Fibroblast of lung (primary cell): ENCODE measurements at places on chromosomes 3 and 15. TPM values are rescaled to one million over a fixed set of nuclear protein-coding genes. Genes with fewer than 3 reads are reported as not detected.

The FOXL2 gene
- 0.02 and 0.03 TPM in 2 replicates for polyA plus RNA-seq

The ALDH1A3 gene
- 4.2 and 9.8 TPM in 2 replicates for polyA plus RNA-seq

The FAIM gene
- polyA plus RNA-seq: 10.5 and 11.7 TPM in 2 replicates

The SLC30A4 gene
- polyA plus RNA-seq: 5.5 and 6.7 TPM in 2 replicates

The CHRNA3 gene
- polyA plus RNA-seq: not detected in 2 replicates

The MUSTN1 gene
- polyA plus RNA-seq: 3.2 TPM in 1 of 2 replicates, not detected in the other

DNA sequence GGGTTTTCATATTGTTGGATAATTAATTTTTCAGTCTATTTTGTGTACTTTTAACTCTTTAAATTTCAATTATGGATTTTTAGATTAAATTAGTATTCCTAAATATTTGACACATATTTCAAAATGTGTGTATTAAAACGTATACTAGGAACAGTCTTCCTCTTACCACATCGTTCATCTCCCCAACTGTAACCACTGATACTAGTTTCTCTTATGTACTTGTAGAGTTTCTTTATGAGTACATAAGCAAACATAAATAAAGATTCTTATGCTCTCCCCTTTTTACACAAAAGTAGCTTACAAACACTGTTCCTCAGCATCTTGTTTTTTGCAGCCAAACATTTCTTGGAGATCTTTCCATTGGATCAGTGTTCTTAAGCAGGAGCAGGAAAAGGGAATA, 45.9 kb downstream of the CMSS1 start:
- no peak for DNase-seq

DNA sequence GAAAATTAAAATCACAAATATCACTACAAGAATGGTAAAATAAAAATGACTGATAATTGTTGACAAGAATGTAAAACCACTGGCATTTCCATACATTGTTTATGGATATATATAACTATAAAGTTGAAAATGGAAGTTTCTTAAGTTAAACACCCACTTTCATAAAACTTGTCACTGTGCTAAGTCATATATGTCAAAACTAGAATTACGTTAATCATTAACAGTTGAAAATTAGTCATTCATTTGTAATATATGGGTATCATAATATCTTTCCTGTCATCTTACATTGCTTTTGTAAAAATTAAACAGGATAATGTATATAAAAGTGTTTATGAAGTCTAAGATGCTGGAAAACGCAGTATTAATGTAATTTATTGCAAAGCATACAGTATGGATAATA, 1398.6 kb upstream of the ALCAM start:
- no peak for DNase-seq

- DNase-seq: no peak
Observed at GRCh38 chr15:74403588-74403919, 30.2 kb downstream of the SEMA7A start.

DNA sequence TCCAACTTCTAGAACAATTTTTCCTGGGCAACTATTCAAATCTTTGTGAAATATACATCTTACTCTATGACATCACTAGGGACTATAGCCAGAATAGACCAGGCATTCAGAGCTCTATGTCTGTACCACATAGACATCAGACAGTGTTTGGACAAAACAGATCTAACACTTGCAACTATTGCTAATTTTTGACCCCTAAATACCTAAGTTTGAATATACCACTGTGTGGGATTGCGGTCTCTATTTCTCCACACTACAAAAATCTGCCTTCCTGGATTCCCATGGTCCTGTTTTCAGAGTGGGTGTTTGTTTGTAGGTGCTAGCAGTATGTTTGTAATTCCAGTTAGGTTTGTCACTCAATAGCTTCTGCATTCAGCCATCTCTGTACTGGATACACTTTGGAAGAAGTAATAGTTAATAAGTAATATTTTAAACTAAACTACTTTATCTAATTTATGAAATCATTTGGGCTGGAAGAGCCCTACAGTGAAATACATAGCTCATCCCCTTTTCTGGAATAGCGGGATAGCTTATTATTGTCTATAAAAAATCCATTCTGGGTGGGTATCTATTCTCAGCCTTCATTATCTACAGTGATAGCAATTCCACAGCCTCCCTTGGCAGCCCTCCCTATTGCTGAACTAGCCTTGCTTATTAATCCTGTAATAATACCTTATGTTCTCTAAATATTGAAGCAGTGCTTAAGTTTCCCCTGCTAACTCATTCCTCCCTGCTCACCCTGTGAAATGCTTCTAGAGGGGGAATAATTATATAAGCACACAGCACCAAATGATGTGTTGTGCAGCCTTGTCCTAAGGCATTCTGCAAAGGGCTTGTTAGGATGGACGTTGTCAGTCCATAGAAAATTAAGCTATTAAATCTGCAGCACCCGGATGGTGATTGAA, 49.4 kb downstream of the RBMS3 start:
- DNase-seq: no peak

DNA sequence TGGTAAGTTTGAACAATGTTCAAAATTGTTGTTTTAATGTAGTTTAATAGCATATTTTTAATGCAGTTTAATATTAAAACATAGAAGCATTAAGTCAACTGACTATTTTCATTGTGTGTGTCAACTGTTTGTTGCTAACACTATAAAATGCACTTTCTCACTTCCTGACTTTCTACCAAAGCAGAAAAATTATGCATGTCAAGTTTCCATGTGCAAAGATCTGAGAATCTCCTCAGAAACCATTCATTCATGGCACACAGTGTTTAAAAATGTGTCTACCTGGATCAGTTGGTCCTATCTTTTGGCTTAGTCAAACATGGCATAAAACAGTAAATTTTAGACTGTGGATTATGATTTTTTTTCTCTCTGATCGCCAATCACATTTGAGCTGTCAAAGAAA, 156.0 kb downstream of the PLD1 start:
- DNase-seq: no peak

GRCh38 chr3:197749315-197749600, 425 bp upstream of the FYTTD1 start:
- DNase-seq: peak; percentile 66

GRCh38 chr15:43370310-43370974, 401 bp downstream of the ZSCAN29 start:
- DNase-seq: peak; percentile 36
